ENCODE measurements at places on chromosomes 4 and X.

DNA sequence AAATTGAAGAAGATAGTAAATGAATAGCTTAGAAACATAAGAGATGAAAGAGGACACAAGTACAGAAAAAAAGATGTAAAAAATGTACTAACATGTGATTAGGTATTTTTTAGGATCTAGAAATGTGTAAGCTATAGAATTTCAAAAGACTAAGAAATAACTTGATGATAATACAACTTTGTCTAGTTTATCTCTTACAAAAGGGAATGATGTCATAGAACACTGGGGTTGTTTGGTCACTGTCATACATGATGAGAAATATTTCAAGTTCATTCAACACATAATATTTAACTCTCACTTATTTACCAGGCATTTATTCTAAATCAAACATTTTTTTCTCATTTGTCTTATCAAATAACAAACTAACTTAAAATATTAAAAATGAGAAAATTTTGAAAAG, 18.5 kb downstream of the STBD1 start:
- DNase-seq: no peak

DNA sequence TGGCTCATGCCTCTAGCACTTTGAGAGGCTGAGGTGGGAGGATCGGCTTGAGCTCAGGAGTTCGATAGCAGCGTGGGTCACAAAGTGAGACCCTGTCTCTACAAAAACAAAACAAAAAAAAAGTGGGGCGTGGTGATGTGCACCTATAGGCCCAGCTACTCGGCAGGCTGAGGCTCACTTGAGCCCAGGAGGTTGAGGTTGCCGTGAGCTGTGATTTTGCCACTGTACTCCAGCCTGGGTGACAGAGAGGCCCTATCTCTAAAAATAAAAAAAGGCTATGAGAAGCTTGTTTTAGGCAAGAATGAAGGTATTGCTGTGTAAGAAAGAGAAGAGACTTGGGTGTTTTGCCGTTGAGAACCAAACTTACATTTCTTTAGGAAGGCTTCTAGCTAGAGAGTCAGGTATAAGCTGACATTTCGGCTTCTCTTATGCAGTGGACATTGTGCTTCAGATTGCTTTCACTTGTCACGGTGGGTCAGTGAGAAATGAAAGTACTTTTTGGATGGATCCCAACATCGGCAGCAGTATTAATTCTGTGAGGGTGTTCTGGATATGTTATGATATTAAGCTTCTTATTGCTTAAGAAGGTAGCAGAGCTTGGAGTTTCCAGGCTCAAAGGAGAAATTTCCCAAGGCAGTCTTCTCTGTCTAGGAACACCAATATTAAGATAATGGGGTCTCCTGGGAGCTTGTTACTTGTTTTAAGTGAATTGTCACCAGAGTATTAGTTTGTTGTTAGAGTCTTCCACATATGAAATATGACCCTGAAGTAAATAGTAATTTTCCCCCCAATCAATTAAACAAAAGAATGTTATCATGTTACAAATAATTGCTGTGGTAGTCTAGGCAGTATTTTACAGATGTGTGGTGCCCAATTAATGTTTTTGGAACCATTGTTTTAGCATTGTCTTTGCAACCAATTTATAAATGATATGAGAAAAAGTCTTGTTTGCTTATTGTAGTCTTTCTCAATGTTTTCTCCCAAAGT, 17.6 kb downstream of the TMEM131L start:
- DNase-seq: no peak

DNA sequence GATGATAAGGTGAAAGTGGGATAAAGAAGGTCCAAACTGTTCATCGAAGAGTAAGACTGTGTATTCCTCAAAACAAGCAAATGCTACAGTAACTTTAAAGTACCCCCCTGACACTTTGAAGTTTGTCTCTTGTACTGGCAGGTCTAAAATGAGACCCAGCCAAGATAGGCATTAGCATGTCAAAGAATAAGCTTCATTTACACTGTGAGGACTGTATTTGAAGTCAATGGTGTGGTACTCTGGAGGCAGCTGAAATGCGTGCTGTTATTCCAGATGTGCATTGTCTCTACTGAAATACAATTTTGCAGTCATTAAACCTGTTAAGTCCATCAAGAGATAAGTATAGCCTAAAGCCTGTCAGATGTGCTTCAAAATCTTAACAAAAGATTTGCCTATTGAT, 288.9 kb upstream of the TECRL start:
- DNase-seq: no peak

- DNase-seq: no peak
These were observed 565 bp downstream of the MOB1B start for GRCh38 chr4:70902577-70903290.

GRCh38 chr4:15600176-15600575, 55.0 kb downstream of the FBXL5 start:
- no peak for DNase-seq

DNA sequence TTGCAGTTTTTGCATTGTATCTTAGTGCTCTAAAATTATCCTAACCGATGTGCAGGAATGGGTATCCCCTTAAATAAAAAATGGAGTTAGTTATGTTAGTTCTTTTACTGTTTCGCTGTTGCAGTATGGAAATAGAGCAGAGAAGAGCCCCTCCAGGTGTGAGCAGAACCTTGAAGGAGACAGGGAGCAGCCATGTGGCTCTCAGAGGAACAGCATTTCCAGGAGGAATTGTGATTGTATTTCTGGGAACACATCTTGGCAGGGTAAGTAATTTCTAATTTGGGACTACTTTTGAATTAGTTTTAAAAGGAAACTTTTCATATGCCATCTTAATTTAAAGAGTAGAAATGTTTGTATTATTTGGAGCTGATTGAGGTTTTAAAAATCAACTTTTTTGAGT, 5.3 kb upstream of the CCDC158 start:
- no peak for DNase-seq

DNA sequence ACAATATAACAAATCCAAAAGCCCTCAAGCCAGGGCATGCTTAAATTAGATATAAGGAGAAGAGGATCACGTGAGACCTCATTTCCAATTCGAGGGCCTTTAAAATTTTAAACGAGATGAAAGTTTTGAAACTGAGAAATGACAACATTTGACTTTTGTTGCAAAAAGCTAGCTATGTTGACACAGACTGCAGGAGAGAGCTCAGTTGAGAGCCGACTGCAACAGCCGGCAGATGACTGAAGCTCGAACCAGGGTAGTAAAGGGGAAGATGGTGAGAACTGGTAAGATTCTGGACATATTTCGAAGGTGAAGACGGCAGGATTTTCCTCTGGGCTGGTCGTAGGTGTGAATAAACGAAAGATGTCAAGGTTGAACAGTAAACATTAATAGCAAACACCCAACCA, 773 bp downstream of the PRMT9 start:
- DNase-seq: no peak

GRCh38 chr4:26077756-26078155, 163.7 kb downstream of the SMIM20 start:
- no peak for DNase-seq

GRCh38 chr4:96317891-96318290, 478.0 kb downstream of the PDHA2 start:
- DNase-seq: no peak

GRCh38 chrX:132819711-132820264, 138.6 kb downstream of the HS6ST2 start:
- DNase-seq: no peak

- no peak for DNase-seq
These were observed 14.9 kb upstream of the MAB21L2 start for GRCh38 chr4:150567070-150567469.

DNA sequence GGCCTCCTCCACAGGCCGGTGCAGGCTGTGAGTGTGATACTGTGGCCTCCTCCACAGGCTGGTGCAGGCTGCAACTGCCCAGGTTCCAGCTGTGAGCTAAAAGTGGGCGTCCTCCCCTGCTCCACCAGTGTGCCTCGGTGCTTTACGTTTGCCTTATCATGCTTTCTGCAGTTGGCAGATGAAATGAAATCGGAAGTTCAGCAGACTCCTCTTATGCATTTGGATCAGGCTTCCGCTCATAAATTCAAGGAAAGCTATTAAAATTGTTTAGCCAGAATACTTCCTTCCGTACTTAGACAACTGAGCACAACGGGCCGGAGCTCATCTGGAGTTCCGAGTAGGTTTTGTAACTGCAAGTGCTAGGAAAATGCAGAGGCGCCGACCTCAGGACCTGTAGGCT, 12.0 kb downstream of the CYP4V2 start:
- DNase-seq: no peak

DNA sequence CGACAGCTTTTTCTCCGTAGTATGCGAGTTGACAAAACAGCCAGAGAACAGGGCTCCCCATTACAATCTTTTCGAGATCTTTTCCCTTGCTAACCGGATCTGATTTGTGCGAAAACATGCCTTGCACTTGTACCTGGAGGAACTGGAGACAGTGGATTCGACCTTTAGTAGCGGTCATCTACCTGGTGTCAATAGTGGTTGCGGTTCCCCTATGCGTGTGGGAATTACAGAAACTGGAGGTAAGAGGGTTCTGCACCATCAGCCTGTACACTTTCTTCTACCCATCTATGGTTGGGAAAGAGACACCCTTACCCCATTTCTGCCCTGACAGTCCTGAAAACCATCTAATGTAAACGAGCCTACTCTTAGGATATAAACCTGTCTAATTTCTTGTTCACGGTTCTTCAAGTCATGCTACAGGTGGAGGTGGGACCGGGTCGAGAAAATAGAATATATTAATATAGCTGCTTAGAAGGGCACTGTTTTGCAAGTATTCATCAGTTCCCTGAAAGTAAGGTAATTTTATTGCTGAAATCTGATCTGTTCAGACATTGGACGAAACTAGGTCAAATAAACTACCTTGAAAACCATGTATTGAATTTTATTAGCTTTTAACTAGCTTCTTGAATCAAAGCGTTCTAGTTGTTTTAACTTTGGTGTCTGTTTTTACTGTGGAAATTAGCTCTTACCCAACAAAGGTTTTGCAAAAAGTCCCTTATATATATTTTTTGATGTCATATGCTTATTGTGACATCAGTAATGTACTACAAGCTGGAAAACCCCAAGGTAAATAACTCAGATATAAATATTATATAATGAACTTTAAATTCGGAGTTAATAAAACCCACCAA, 869 bp downstream of the TMEM184C start:
- DNase-seq: no peak

DNA sequence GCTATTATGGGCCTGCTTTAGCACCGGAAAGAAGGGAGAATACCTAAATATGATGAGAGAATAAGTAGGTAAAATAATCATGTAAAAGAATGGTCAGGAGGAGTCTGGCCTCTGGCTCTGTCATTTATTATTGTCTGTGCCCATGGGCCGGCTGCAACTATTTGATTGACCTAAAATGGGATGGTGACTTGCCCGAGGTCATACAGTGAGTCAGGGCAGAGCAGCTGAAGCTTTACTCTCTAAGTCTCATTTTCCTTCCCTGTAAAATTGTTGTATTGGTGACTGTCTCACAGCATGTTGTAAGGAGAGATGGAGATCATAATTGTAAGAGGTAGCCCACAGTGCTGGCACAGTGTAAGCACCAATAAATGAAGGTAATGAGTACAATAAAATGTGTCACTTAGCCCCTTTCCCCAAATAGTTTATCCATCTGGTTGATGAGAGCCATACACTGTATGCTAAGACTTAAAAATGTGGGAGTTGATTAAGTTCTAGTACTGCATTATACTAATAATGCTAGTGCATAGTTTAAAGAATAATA, 39.6 kb downstream of the RUFY3 start:
- DNase-seq: no peak

- no peak for DNase-seq
These were observed 19.2 kb downstream of the ALPK1 start for GRCh38 chr4:112316360-112316759.

DNA sequence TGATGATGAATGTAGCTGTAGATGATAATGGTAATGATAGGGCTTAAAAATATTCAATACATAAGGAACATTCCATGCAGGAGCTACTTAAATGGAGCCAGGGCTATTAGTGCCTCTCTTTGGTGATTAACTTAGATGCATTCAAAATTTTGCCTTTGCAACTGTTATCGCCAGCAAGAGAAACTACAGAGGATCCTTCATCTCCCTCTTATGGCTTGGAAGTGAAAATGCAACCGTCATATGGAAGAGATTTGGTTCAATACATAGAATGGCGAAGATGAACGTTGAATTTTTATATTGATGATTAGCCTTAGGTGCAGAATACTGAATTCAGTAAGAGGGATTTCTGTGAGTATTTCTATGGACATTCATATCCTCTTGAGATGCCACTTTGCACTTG, 134.5 kb upstream of the NLGN4X start:
- DNase-seq: no peak

GRCh38 chrX:145292218-145292617, 44.9 kb downstream of the SPANXN1 start:
- DNase-seq: no peak

- DNase-seq: no peak
These were observed 42.2 kb upstream of the HPGD start for GRCh38 chr4:174564529-174564928.

- DNase-seq: no peak
These were observed 167.2 kb upstream of the WDR1 start for GRCh38 chr4:10283761-10284160.

- no peak for DNase-seq
These were observed 47.0 kb downstream of the SPRY1 start for GRCh38 chr4:123443401-123444289.

DNA sequence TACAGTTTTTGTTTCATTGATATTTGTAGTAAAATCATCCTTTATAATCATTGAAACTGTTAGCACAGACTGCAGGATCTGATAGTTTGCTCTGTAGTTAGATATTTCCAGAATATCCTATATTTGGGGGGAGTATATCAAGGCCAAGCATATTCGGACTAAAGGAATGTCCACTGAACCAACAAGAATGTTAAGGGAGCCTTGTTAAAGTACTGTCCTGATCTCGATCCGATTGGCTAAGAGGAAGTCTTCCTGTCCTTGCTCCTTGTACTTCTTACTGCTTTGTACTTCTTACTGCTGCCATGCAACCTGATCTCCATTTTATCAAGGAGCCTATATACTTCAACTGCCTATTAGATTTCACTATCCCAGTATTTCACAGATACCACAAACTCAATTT, 449.3 kb downstream of the RPA4 start:
- no peak for DNase-seq

DNA sequence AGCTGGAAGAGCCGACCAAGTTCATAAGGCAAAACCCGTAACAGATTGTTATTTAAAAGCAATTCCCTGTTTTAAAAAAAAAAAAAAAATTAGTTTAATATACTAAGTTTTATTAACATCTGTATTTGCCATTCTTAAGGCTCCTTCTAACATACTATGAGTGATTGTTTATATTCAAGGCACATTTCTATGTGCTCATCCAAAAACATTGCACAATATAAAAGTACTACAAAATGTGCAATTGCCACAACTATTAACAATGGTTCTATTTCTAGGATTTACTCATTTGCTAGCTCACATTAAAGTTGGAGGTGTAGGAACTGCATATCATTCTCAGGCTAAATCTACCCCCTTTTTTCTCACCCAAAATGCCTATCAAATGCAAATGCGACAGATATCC, 46.1 kb downstream of the CNOT6L start:
- no peak for DNase-seq

Data from NCI-H1417 treated with DMSO at 0.1 percent for 48 hours (cell line).